RKO (cell line): ENCODE measurements at places on chromosomes 12 and 14.

DNA sequence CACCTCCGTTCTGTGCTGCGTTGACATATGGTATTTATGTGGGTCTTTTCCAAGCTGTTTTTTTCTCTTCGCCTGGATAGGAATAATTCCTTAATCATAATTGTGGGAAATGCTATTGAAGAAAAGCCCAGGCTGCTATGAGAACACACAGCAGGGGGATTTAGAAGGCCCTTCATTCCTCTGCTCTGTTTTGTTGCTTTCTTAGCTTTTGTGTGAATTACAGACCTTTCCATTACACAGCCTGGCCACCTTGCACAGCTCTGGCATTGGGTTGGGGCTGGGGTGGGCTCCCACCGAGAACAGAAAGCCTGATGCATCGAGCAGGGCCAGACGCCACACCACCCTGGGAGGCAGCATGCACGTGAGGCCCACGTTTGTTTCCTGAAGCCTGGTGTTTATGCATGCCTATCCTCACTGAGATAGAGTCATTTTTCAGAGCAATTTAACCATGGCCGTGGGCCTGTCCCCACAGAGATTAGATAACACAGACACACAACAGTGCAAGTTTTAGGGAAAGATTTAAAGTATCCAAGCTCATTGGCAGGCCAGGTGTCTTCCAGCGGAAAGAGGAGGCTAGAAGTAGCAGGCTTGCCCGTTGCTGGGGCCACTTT lies 287.6 kb upstream of the PWP1 start:
- DNase-seq = no peak

- no peak for DNase-seq
These were observed 17.1 kb upstream of the DLK1 start for GRCh38 chr14:100709289-100710284.

GRCh38 chr14:58073516-58073915 lies 78.5 kb downstream of the ARMH4 start:
- DNase-seq = no peak

DNA sequence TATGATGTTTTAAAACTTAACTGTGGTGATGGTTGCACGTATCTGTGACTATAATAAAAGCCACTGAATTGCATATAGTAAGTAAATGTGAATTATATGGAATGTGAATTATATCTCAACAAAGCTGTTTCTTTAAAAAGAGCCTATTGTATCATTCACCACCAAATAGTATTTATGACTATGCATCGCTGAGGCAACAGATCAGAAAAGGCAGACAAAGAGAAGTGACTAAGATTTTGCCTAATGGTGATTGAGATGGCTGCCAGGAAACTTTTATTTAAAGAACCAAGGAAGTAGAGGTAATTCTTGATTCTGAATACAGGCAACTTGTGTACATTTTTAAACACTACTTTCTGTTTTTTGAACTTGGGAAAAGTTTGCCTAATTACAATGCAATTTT lies 31.7 kb downstream of the DHRS7 start:
- DNase-seq = peak; percentile 26

- DNase-seq = no peak
These were observed 112.8 kb upstream of the ATF7IP start for GRCh38 chr12:14252697-14253096.

- no peak for DNase-seq
These were observed 236.6 kb downstream of the SEC23A start for GRCh38 chr14:38866461-38866860.

DNA sequence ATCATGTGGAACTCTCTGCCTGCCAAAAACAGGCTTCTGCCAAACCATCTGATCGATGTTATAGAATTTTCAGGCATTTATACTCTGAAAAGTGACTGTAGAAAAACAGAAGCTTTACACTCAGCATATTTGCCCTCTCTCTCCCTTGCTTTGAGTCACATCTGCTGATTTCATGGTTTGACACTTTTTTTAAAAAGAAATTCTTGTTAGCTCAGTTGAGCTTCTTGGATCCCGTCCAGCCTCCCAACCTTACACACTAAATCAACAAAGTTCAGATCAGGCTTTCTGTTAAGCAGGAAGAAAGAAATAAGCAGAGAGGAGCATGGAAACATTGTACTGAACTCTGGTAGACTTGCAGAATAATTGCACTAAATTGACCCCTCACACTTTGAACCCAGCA lies 193.6 kb upstream of the SEL1L start:
- DNase-seq = no peak

GRCh38 chr14:83071888-83072501 lies 1538.3 kb upstream of the SEL1L start:
- peak; percentile 46 for DNase-seq

GRCh38 chr14:27566843-27567382 lies 969.1 kb upstream of the NOVA1 start:
- no peak for DNase-seq

- DNase-seq = no peak
These were observed 662 bp upstream of the NELL2 start for GRCh38 chr12:44876544-44877410.

- no peak for DNase-seq
These were observed 23.3 kb downstream of the PDZRN4 start for GRCh38 chr12:41211448-41211847.

DNA sequence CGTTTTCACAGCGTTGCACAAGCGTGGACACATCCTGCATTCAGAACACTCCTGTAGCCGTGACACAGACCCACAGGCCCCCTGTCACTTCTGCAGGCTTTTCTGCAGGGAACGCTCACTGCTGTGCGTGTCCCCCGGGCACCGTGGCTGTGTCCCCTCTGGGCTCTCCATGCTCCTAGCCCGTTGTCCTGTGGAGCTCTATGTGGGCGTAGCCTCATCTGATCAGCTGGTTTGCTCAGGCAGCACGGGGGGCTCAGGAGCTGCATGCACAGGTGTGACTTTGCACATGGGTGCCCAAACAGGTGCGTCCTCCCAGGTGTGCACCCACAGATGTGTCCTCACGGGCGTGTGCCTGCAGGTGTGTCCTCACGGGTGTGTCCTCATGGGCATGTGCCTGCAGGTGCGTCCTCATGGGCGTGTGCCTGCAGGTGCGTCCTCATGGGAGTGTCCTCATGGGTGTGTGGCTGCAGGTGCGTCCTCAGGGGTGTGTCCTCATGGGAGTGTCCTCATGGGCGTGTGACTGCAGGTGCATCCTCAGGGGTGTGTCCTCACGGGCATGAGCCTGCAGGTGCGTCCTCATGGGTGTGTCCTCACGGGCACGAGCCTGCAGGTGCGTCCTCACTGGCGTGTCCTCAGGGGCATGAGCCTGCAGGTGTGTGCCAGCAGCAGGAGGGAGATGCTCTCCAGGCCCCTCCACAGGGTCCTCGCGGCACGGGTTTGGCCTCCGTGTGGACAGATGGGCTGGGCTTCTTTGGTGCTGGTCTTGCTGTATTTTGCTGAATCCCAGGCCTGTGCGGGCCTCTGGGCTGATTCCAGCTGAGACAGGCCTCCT lies 17.5 kb downstream of the MTA1 start:
- DNase-seq = no peak

DNA sequence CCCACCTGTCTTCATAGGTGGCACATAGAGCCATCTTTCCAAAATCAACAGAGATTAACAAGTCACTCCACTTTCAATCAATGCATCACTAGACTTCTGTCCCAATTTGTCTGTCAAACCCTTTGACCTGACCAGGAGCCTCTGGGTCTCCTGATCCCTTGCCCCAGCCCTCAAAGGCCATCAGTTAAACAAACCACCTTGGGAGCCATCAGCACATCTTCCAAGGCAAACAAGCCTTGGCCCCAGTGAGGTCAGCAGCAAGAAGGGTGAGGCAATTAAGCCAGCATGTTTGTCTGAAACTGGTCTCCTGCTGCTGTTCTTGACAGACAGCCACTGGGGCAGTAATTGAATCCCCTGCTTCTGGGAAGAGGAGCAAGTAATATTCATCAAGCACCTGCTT lies 742.8 kb upstream of the TBX3 start:
- no peak for DNase-seq

- no peak for DNase-seq
These were observed at the start of gene CLEC4D for GRCh38 chr12:8513256-8513655. Gene CLEC4D, plus strand, starts transcription at chr12:8513503. Its CDS starts 230 bp downstream, at chr12:8513733.

- DNase-seq = no peak
These were observed 55.8 kb downstream of the MAP3K9 start for GRCh38 chr14:70753518-70753953.

GRCh38 chr14:67423424-67423823 lies 11.5 kb upstream of the PLEK2 start:
- DNase-seq = no peak

GRCh38 chr12:107474639-107475539 lies 210.7 kb upstream of the PWP1 start:
- no peak for DNase-seq

GRCh38 chr12:118140825-118141224 lies 4.9 kb downstream of the PEBP1 start:
- no peak for DNase-seq

GRCh38 chr14:89296281-89296745 lies 120.7 kb downstream of the FOXN3 start:
- no peak for DNase-seq

DNA sequence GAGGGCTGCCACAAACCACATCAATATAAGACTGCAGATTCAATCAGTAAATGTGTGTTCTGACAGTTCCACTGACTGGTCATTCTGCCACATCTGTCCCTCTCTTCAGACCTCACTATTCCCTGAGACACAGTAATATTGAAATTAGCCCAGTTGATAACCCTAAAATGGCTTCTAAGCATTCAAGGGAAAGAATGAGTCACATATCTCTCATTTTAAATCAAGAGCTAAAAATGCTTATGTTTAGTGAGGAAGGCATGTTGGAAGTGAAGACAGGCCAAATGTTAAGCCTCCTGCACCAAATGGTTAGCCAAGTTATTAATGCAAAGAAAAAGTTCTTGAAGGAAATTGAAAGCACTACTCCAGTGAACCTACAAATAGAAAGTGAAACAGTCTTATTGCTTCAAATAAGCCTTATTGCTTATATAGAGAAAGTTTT lies 24.5 kb upstream of the KIF21A start:
- peak; percentile 17 for DNase-seq

GRCh38 chr14:105328070-105328677 lies 13.6 kb downstream of the PACS2 start:
- no peak for DNase-seq

DNA sequence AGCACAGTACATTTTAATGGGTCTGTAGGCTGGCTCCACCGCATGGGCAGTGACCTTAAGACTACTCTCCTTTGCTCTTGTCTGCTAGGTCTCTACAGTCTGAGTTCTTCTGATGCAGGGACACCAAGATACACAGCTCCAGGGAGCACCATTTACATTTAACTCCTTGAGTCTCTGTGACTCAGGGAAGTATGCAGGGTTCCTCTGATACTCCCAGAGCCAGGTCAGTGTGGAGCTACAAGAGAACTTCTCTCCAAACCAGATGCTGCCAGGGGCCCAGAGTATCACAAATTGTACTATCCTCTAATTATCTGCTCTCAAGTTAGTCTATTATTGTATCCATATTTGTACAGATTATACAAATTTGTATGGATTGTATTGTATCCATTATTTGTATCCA lies 15.2 kb downstream of the ZFP36L1 start:
- DNase-seq = no peak

- no peak for DNase-seq
These were observed 54.0 kb downstream of the PHLDA1 start for GRCh38 chr12:75977590-75977951.

GRCh38 chr12:30025317-30025716 lies 241.6 kb upstream of the TMTC1 start:
- no peak for DNase-seq

- no peak for DNase-seq
These were observed 76.3 kb upstream of the PPP4R3A start for GRCh38 chr14:91586410-91586809.

DNA sequence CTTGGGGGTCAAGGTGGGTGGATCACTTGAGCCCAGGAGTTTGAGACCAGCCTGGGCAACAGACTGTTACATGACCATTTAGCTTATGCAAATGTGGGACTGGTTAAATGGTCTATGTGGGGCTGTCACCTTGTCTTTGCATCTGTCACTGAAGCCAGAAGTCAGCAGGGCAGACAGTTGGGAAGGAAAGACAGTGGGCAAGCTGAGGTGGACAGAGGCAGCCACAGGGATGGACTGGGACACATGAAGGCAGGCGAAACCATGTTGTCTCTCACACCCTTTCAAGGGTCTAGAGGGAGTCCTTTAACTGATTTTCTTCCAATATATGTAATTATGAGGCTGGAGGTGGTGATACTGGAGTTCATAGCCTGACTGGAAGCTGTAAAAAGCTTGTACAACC lies 426.4 kb downstream of the TMEM121 start:
- no peak for DNase-seq

- DNase-seq = no peak
These were observed 10.6 kb downstream of the AREL1 start for GRCh38 chr14:74702293-74702692.

- DNase-seq = no peak
These were observed 10.1 kb downstream of the NOC4L start for GRCh38 chr12:132154341-132154761.

GRCh38 chr14:53213761-53214160 lies 60.6 kb upstream of the DDHD1 start:
- no peak for DNase-seq

GRCh38 chr12:80894179-80894578 lies 43.6 kb downstream of the LIN7A start:
- no peak for DNase-seq

DNA sequence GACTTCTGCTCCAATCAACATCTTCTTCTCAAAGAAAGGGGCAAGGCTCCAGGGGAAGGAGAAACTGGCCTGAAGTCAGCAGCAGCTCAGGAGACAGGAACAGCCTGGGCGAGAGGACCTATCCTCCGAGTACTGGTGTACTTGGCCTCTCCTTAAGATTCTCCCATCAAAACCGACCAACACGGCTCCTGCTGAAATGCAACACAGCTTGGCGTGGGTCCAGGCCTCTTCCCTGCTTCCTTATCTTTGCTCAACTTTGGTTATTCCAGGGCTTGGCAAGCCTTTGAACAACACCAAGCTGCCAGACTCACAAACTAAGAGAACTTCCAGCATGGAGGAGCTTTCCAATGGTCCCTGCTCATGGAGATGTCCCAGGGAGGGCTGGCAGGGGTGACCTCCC lies 377.4 kb downstream of the BCL11B start:
- no peak for DNase-seq

DNA sequence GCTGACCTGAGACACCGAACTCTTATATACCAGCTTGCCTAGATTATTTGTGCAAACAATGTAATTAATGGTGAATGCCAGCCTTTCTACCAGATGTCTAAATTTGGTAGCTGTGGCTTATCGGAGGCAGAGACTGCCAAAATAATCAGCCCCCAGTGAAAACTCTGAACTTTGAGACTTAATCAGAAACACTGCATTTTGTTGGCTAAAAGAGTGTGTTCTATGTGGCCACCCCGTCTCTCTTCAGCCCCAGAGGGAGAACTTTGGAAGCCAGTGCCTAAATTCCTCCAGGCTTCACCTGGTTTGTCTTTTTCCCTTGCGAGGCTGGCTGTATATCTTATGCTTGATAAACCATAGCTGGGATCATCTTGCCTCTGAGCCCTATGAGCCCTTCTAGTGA lies 90.1 kb downstream of the LMNTD1 start:
- no peak for DNase-seq

GRCh38 chr12:34264110-34264509 lies 241.8 kb downstream of the ALG10 start:
- DNase-seq = no peak

DNA sequence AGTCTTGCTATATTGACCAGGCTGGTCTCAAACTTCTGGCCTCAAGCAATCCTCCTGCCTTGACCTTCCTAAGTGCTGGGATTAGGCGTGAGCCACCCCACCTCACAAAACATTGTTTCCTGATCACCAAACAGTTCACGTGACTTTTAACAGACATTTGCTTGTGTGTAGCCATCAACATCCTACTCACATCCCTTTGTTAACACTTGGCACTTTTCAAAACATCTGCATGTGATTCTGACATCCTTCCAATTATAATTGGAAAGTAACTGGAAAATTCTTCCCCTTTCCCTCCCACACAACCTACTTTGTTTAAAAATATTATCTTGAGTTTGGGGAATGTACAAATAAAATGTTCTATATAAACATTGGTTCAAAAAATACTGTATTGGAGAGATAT lies 317.9 kb downstream of the PCNX1 start:
- DNase-seq = no peak
